ENCODE measurements at places on chromosomes 7 and 10.

DNA sequence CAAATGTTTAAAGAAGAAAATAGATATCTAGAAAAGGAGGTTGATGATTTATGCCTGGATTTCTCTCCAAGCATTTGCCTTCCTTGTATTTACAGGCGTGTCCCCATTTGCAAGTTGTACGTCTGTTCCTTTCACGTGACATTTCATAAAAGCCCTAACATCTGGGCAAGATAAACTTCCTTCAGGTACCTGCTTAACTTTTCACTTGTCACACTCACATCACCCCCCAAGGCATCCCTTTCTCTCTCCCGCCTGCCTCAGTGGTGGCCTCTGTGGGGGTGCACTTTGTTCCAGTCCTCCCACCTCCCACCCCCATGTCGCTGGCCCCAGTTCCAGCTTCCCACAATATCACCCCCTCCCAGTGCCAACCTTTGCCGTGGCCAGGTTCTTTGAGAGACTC, 6.7 kb downstream of the TWIST1 start:
- H3K27ac ChIP-seq = no peak overlapping the region
- H3K27me3 ChIP-seq = peaks cover 100% of the 10 kb centered on the region
- no peaks in the 10 kb centered on the region for H3K36me3 ChIP-seq
- DNase-seq = no peak

- H3K36me3 ChIP-seq = no peaks in the 10 kb centered on the region
- H3K27me3 ChIP-seq = peaks cover 3% of the 10 kb centered on the region
- no peaks in the 10 kb centered on the region for H3K4me1 ChIP-seq
These were observed 19.6 kb upstream of the PRKAG2 start for GRCh38 chr7:151896486-151896885.

- no peaks in the 10 kb centered on the region for H3K27me3 ChIP-seq
- no peak overlapping the region for H3K27ac ChIP-seq
- DNase-seq = no peak
- H3K4me3 ChIP-seq = no peak overlapping the region
These were observed 25.0 kb downstream of the CACUL1 start for GRCh38 chr10:118729641-118730258.

DNA sequence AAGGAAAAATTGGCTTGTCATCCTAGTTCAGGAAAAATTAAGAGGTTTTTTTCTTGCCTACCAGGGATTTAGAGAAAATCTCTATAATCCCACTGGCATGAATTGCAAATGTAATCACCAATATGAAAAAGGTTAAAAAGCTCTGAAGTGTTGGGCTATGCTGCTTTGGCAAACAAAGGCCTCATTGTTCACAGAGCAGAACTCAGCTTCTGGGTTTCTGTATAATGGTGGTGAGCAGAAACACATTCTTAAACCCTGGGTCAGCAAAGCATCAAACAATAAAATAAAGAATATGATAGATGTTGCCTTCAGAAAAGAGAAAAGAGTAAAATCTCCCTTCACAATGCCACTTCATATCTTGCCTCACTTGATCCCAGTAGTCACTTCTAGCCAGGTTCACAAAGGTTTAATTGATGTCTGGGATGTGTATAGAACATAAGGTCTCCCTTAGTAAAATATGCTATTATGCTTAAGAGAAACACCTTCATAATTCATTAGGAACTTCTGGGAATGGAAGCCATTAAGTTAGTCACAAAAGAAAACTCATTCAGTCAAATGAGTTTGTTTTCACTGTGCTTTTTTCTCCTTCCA, 1255.5 kb upstream of the PHF14 start:
- no peaks in the 10 kb centered on the region for H3K36me3 ChIP-seq
- no peak for DNase-seq
- H3K4me3 ChIP-seq = no peak overlapping the region
- H3K27me3 ChIP-seq = no peaks in the 10 kb centered on the region
- no peak overlapping the region for H3K27ac ChIP-seq
- H3K4me1 ChIP-seq = no peaks in the 10 kb centered on the region

GRCh38 chr7:157975401-157976372, 611.9 kb downstream of the PTPRN2 start:
- H3K27me3 ChIP-seq = no peaks in the 10 kb centered on the region
- no peak for DNase-seq
- no peak overlapping the region for H3K27ac ChIP-seq

DNA sequence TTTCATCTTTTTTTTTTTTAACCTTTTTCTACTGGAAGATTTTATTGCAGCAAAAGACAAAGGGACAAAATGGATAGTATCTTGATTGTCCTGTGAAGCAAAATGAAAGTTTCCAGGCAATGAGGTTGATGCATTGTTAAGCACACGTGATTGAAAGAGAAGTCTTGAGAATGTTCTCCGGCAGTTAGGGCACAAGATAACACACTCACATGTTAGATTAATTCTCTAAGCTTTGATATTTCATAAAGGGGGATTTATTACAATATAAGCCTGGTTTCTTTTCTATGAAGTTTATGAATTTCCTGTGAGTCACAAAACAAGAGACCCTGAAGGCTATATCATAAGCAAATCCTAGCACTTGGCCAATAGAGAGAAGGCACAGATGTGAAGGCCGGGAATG, 93.4 kb upstream of the ARMC3 start:
- H3K4me3 ChIP-seq = no peak overlapping the region
- DNase-seq = no peak
- H3K4me1 ChIP-seq = no peaks in the 10 kb centered on the region
- H3K36me3 ChIP-seq = no peaks in the 10 kb centered on the region
- no peak overlapping the region for H3K27ac ChIP-seq
- H3K27me3 ChIP-seq = no peaks in the 10 kb centered on the region

DNA sequence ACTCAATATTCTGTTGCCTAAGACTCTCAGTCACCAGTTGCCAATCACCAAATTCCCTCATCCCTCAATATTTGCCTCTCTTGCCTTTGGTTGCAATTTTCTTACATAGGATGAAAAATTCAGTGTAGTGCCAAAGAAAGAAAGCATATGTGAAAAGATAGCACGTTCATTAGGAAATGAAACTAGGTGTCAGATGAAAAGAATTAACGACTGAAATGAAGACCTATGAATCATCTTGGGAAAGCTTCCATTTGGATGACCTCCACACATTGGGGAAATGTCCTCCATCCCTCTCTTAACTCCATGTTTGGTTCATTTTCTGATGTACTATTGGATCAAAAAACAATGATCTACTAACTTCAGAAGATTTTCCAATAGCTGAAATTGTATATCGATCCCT, 145.1 kb upstream of the MEOX2 start:
- DNase-seq = no peak
- H3K4me3 ChIP-seq = no peak overlapping the region
- no peaks in the 10 kb centered on the region for H3K36me3 ChIP-seq
- no peaks in the 10 kb centered on the region for H3K27me3 ChIP-seq
- H3K4me1 ChIP-seq = no peaks in the 10 kb centered on the region
